ENCODE measurements at places on chromosomes 3 and 15. TPM values are rescaled to one million over a fixed set of nuclear protein-coding genes. Genes with fewer than 3 reads are reported as not detected.

GRCh38 chr15:89642106-89642505 is 13.2 kb downstream of the KIF7 start:
- no peak for DNase-seq

- DNase-seq: no peak
Observed at GRCh38 chr3:117434661-117435412, 725.3 kb downstream of the TUSC7 start.

DNA sequence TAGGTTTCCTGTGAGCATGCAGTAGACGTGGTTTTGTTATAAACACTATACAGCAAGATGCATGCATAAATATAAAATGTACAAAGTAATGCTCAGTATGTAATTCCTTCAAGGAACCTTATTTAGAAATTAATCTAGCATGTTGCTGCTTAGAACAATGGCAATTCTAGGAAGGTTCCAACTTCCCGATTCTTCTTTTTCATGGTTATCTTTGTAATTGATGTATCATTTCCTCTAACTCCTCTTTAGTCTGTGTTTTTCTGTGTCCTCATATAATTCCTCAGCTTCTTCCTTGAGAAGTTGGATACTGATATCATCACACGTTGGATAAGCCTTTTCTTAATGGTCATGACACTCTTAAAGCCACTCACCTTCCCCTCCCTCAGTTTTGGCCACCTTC is 3.5 kb downstream of the TSEN2 start:
- no peak for DNase-seq

- no peak for DNase-seq
Observed at GRCh38 chr15:93270937-93271467, 182.0 kb upstream of the RGMA start.

TRIM59 gene
- 40.2 TPM for total RNA-seq

DNAJA4 gene
- total RNA-seq: 23.4 TPM

SLC49A4 gene
- total RNA-seq: 20.0 TPM

GRCh38 chr15:93424131-93424530 is 335.1 kb upstream of the RGMA start:
- no peak for DNase-seq

AP3B2 gene
- total RNA-seq: 2.0 TPM

- DNase-seq: no peak
Observed at GRCh38 chr15:39948817-39949216, 14.9 kb downstream of the EIF2AK4 start.

DNA sequence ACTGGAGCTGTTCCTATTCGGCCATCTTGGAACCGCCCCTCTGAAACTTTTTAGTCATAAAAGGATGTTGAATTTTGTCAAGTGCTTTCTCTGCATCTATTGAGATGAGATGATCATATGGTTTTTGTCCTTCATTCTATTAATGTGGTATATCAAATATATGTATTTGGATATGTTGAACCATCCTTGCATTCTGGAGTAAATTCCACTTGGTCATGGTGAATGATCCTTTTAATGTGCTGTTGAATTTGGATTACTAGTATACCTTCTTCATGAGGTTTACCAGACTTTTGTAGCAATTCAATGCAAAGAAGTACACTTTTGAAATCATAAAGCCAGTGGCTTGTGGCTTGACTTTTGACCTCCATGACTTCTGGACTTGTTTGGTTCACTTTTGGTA is 33.4 kb upstream of the XRN1 start:
- DNase-seq: no peak

DNA sequence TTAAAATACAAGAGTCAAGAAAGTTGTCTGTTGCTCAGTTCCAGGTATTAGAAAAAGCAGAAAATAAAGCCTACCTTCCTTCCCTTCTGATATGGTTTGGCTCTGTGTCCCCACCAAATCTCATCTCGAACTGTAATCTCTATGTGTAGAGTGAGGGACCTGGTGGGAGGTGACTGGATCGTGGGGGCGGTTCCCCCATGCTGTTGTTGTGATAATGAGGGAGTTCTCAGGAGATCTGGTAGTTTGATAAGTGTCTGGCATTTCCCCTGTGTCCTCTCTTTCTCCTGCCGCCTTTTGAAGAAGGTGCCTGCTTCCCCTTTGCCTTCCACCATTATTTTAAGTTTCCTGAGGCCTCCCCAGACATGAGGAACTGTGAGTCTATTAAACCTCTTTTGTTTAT is 288.8 kb upstream of the LMCD1 start:
- no peak for DNase-seq

DNA sequence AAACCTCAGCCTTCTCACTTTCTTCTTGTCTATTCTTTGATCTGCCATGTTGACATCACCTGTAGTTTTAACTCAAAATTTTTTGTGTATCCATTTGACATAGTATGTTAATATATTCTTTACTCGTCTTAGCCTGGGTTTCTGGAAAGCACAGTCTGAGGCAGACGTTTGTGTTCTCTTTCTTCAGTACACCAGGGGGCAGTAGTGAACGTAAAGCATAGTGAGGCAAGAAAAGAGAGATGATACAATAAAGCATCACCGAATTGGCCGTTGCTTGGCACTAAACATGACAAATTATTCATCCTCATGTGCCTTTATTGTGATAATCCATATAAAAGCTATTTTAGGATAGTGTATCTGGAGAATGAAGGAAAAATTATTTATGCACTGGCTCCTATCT is 141.0 kb upstream of the MYRIP start:
- DNase-seq: peak; percentile 6
